ENCODE measurements at places on chromosomes 5 and 9.

DNA sequence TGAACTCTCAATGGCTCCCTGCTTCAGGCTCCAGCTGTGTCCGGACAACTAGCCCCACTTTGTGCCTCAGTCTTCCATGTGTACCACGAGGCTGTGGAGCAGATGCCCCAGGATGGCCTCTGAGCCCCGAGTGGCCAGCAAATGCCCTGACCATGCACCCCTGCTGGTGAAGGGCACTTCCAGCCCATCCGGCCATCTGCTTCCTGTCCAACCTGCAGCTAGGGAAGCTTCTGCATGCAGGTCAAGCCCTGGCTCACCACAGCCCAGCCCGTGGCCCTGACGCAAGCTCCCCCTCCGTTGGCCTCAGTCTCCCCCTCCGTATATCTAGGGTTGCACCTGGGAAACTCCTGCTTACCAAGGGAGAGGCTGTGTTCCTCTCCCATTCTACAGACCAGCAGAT lies 4.8 kb downstream of the NINJ1 start:
- DNase-seq, result no peak
- peaks cover 21% of the 10 kb centered on the region for H3K36me3 ChIP-seq
- H3K4me3 ChIP-seq, result no peak overlapping the region
- H3K4me1 ChIP-seq, result peaks cover 92% of the 10 kb centered on the region
- H3K27ac ChIP-seq, result peak overlapping the region; percentile 96

- H3K4me1 ChIP-seq, result no peaks in the 10 kb centered on the region
- H3K27ac ChIP-seq, result no peak overlapping the region
- H3K4me3 ChIP-seq, result no peak overlapping the region
- no peaks in the 10 kb centered on the region for H3K36me3 ChIP-seq
- no peak for DNase-seq
Measured at GRCh38 chr5:149932445-149933350, 11.9 kb downstream of the PDE6A start.

DNA sequence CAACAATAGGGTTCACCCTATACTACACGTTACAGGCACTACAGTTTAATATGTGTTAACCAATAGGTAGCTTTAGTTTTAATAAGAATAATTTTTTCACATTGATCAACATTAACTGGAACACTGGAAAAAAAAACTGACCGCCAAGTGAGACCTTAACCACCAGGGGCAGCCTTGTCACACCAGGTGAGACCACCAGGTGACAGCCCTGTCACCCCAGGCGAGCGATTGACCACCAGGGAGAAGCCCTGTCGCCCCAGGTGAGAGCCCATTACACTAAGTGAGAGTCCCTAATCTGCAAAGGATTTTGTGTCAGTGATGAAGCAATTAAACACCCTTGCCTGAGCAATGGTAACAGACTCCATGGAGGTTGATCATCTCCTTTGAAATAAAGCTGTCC lies 75.4 kb upstream of the SYK start:
- H3K36me3 ChIP-seq, result no peaks in the 10 kb centered on the region
- no peak for DNase-seq
- H3K27me3 ChIP-seq, result no peaks in the 10 kb centered on the region
- H3K27ac ChIP-seq, result no peak overlapping the region

DNA sequence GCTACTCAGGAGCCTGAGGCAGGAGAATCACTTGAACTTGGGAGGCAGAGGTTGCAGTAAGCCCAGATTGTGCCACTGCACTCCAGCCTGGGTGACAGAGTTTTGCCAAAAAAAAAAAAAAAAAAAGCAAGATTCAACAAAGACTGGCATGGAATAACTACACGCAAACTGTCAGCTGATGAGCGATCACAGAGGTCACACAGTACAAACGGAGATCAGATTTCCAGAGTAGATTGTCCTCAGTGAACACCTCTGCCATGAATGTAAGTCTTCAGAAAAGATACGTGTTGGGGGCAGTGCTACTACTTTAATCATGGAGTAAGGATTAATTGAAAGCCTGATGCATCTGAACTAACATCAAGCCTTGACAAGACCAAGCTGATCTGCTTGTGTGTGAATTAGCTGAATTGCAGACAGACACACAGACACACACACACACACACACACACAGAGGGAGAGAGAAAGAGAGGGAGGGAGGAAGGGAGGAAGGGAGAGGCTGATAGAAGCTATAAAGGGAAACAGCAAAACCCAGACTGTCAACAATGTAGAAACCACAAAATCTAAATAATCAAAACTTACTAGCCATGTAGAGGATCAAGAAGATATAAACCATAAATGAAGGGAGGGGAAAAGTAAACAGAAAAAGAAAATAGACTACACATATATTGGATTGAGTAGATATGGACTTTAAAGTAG lies 222.9 kb upstream of the ZNF462 start:
- no peaks in the 10 kb centered on the region for H3K27me3 ChIP-seq
- H3K4me3 ChIP-seq, result no peak overlapping the region
- H3K4me1 ChIP-seq, result no peaks in the 10 kb centered on the region
- DNase-seq, result no peak
- no peak overlapping the region for H3K27ac ChIP-seq

GRCh38 chr9:135474915-135475314 lies 4.7 kb upstream of the PPP1R26 start:
- no peaks in the 10 kb centered on the region for H3K4me1 ChIP-seq
- no peaks in the 10 kb centered on the region for H3K27me3 ChIP-seq
- H3K36me3 ChIP-seq, result no peaks in the 10 kb centered on the region
- H3K27ac ChIP-seq, result no peak overlapping the region
- no peak for DNase-seq
- no peak overlapping the region for H3K4me3 ChIP-seq

DNA sequence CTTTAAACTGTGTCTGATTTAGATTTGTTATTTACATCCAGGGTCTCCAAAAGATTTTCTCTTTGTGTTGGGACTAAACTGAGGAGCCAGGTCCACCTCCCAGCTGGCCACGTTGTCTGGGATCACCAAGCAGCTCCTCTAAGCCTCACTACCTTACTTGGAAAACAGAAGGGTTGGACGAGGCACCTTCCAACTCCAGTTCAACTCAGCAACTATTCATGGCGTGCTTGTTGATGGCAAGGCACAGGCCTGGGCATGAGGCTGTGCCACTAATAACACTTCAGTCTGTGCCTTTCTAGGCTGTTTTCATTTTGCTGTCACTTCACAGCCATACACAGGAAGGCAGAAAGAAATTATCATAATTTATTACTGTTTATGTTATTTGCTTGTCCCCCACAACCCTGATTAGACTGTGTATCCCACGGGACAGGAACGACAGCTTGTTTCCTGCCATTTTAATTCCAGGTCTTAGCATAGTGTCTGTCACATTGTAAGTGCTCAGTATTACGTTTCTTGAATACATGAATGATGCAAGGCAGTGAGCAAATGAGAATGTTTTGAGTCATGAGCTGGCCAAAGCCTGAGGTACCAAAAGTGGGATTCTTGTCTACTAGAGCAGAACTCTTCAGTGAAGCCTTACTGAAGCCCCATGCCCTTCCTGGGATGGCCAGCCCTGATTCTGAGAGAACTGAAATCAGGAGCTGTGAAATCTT lies 125.8 kb downstream of the GALNT10 start:
- no peaks in the 10 kb centered on the region for H3K27me3 ChIP-seq
- no peak for DNase-seq
- no peaks in the 10 kb centered on the region for H3K4me1 ChIP-seq

- H3K27me3 ChIP-seq, result no peaks in the 10 kb centered on the region
- peaks cover 22% of the 10 kb centered on the region for H3K4me1 ChIP-seq
- peak overlapping the region; percentile 55 for H3K4me3 ChIP-seq
- H3K36me3 ChIP-seq, result peaks cover 89% of the 10 kb centered on the region
- H3K27ac ChIP-seq, result peak overlapping the region; percentile 90
Measured at GRCh38 chr5:141507387-141508091, 18.7 kb downstream of the PCDHGC5 start.

GRCh38 chr5:150164211-150164980 lies 2.2 kb upstream of the CDX1 start:
- peaks cover 7% of the 10 kb centered on the region for H3K4me1 ChIP-seq
- no peak overlapping the region for H3K4me3 ChIP-seq
- H3K27ac ChIP-seq, result no peak overlapping the region
- H3K36me3 ChIP-seq, result no peaks in the 10 kb centered on the region
- no peak for DNase-seq

DNA sequence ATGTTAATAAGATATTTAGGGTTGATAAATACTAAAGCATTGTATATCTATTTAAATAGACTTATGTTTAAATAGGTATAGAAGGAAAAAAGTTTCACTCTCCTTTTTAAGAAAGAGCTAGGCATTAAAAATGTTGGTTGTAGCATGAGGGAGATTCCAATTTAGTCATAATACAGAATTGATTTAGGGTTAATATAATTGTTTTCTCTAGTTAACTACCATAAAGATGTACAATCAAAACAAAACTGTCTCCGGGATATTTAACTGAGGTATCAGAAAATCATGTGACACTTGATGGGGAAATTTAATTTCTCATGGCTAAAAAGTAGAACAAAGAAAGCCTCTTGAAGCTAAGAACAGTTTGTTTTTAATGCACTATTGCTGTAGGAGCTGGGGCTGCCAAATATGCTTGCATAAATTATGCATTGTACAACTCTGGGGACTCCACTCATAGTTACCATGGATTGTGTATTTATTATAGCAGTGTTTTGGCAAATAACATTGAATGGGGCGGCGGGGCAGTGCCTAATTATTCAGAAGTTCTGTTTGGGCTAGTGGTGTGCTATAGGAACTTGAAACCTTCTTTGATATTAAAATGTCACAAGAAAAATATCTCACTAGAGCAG lies 44.2 kb downstream of the SMC2 start:
- no peaks in the 10 kb centered on the region for H3K36me3 ChIP-seq
- no peak overlapping the region for H3K4me3 ChIP-seq
- H3K4me1 ChIP-seq, result no peaks in the 10 kb centered on the region
- H3K27me3 ChIP-seq, result no peaks in the 10 kb centered on the region
- DNase-seq, result no peak
- H3K27ac ChIP-seq, result no peak overlapping the region

DNA sequence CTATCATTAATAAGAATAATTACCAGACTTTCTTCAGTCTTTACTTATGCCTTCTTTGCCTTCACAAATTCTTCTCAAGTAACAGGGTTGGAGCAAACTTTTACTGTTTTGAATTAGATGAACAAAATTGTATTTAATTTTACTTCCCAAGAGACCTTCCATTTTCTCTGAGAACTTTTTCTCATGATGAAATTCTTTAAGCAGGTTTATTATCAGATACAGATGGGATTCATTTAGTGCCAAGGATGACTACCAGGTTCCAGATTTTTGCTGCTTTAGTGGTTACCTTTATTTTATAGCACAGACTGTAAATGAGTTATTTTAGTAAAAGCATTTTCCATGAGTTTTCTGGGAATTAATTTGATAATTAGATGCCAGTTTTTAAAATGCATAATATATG lies 125.1 kb downstream of the GDNF start:
- no peaks in the 10 kb centered on the region for H3K36me3 ChIP-seq
- H3K27ac ChIP-seq, result no peak overlapping the region
- no peaks in the 10 kb centered on the region for H3K27me3 ChIP-seq
- peaks cover 9% of the 10 kb centered on the region for H3K4me1 ChIP-seq
